ENCODE measurements at places on chromosomes 1 and 21. TPM values are rescaled to one million over a fixed set of nuclear protein-coding genes. Genes with fewer than 3 reads are reported as not detected.

A3GALT2 gene
- total RNA-seq: not detected

PRMT6 gene
- 19.1 TPM for total RNA-seq

PRAMEF4 gene
- not detected for total RNA-seq

ADGRL4 gene
- not detected for total RNA-seq

LIPI gene
- total RNA-seq: not detected

PSMG1 gene
- 38.9 TPM for total RNA-seq

MXRA8 gene
- 1.1 TPM for total RNA-seq

RIMS3 gene
- total RNA-seq: 2.7 TPM

GNG12 gene
- total RNA-seq: 101 TPM

ANGPTL3 gene
- total RNA-seq: not detected

ATAD3C gene
- total RNA-seq: 0.34 TPM

YTHDF2 gene
- 69.4 TPM for total RNA-seq

RGS8 gene
- not detected for total RNA-seq

NBPF15 gene
- 34.1 TPM for total RNA-seq

KCNE2 gene
- total RNA-seq: not detected

DCDC2B gene
- not detected for total RNA-seq

SLC22A15 gene
- total RNA-seq: 34.2 TPM

OLIG1 gene
- total RNA-seq: not detected

IL19 gene
- total RNA-seq: not detected

SIPA1L2 gene
- 38.6 TPM for total RNA-seq

FCAMR gene
- not detected for total RNA-seq

CCDC181 gene
- total RNA-seq: 0.14 TPM

ZNF669 gene
- total RNA-seq: 13.0 TPM

GBP6 gene
- total RNA-seq: 82.7 TPM

FCRL6 gene
- total RNA-seq: not detected

KDF1 gene
- total RNA-seq: 20.2 TPM

PLD5 gene
- total RNA-seq: 1.0 TPM

CTSS gene
- 2.1 TPM for total RNA-seq

LRRC8C gene
- total RNA-seq: 14.6 TPM

CCDC30 gene
- total RNA-seq: 1.1 TPM

LRP8 gene
- total RNA-seq: 6.6 TPM

OPN3 gene
- total RNA-seq: 19.1 TPM

PLEKHN1 gene
- total RNA-seq: 4.4 TPM

RGS2 gene
- total RNA-seq: 6.5 TPM

ANKRD35 gene
- 3.8 TPM for total RNA-seq

CFHR5 gene
- not detected for total RNA-seq

C1orf210 gene
- total RNA-seq: 5.8 TPM

UBE2U gene
- total RNA-seq: not detected

NBPF9 gene
- total RNA-seq: 20.8 TPM

ITLN2 gene
- 0.21 TPM for total RNA-seq

TFF3 gene
- total RNA-seq: 0.21 TPM

DDR2 gene
- total RNA-seq: 2.4 TPM

F11R gene
- total RNA-seq: 292 TPM

LCK gene
- total RNA-seq: under 0.01 TPM

URB1 gene
- total RNA-seq: 55.0 TPM

LCE3A gene
- not detected for total RNA-seq

Data from nasal cavity respiratory epithelium epithelial cell of viscerocranial mucosa (primary cell).